Psoas muscle (tissue), 8 donors: ENCODE measurements at places on chromosomes 3 and 15. TPM values are rescaled to one million over a fixed set of nuclear protein-coding genes. Genes with fewer than 3 reads are reported as not detected.

- no peak for DNase-seq
These were observed 18.9 kb upstream of the TIGIT start for GRCh38 chr3:114274929-114275328.

- DNase-seq = no peak
These were observed 90.4 kb downstream of the BDH1 start for GRCh38 chr3:197465197-197465995.

Gene LRTM1
- not detected for total RNA-seq

DNA sequence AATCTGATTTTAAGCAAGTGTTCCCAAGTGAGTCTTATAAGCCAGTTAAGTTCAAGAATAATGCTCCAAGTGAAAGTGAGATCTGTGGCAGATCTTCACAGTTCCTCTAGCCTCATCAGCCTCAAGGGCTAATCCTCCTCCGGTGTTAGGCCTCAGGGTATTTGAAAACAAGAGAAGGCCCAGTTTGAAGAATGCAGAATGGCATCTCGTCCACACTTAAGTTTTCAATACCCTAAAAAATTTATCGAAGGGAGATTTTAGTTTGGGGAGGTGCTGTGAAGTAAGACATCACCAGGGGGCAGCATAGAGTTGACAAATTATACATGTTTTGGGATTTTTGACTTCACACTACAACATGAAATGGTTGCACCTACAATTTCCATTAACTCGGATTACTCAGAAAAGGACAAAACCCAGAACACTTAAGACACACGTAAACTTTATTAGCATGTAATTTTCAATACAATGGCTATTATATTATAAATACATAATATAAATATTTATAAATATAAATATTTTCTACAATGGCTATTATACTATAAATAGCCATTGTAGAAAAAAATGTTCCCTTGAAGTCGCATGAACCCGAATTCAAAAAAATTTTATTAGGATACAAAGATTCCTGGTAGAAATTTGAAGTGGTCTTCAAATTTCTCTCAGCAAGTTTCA is 2.3 kb upstream of the TMEM266 start:
- DNase-seq = no peak

DNA sequence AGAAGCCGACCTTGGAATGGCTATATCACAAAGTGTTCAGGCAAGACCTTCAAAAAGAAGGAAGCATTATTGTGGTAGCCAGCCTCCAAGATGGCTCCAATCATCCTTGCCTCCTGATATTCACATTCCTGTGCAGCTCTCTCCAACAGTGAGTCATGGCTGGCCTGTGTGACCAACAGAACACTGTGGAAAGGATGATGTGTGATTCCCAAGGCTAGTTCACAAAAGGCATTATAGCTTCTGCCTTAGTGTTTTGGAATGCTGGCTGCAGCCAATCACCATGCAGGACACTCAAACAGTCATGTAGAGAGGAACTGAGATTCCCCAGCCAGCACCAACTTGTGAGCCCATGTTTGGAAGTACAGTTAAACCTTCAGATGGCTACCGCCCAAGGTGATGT is 102.6 kb downstream of the EFL1 start:
- DNase-seq = peak; percentile 71

DNA sequence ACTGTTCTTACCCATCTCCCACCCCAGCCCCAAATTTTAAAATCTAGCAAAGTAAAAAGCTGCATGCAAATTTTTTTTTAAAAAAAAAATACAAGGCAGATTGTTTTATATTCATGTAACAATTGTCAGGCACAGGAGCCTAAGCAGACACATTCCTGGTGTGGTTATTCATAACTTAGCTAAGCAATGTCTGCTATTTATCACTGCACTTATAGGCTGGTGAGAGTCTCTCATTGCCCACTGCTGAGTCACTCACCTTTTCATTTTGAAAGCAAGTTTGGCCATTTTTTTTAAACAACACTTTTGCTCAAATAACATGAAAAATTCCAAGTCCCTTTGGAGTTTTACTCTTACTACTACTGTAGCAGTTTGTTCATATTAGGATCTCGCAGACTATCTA is 413.9 kb downstream of the RBMS3 start:
- no peak for DNase-seq

DNA sequence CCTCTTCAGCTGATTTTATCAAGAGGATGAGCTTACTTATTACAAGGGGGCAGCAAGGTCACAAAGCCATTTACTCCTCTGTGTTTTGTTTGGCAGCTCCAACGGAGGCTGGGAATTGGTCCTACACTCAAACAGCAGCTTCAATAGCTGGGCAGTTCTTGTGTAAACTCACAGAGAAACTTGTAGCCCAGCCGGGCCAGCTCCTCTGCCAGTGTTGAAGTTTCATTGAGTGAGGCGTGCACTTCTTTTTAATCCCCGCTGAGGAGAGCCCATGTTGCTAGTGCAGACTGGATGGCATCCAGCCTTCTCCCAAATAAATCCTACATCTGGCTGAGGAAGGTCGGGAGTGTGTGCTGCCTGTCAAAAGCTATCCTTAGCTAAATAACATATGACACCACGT is 59.5 kb downstream of the BFSP2 start:
- DNase-seq = peak; percentile 58

DNA sequence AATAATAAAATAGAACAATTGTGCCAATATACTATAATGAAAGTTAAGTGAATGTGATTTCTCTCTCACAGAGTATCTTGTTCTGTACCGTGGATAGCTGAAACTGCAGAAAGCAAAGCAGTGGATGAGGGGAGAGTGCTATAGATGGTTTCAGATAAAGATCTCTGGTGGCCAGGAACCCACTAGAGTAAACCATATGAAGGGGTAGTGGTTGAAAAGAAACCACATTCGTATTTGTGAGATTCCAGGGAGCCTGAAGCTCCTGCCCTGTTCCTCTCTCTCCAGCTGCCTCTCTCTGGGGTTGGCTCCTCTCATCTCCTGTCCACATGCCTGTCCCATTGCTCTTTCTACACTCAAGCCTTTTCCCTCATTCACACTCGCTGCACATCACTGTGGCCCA is 8.9 kb downstream of the ABHD17C start:
- no peak for DNase-seq

GRCh38 chr3:66200147-66200546 is 20.7 kb upstream of the SLC25A26 start:
- no peak for DNase-seq

DNA sequence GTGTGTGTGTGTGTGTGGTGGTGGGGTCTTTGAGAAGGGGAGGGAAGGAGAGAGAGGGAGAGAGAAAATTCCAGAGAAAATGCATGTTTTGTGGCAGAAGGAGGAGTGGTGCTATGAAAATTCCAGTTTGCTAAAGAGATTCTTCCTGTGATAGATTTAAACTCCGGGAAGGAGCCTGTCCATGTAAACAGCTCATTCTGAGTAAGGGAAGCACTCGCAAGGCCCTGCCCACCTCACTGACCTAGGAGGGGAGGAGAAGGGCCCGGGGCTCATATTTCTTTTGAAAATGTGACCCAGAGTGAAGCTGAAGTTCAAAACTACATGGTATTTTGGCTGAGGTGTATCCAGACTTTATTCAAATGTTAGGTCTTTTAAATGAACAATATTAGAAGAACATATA is 41.3 kb downstream of the ADAMTSL3 start:
- no peak for DNase-seq

DNA sequence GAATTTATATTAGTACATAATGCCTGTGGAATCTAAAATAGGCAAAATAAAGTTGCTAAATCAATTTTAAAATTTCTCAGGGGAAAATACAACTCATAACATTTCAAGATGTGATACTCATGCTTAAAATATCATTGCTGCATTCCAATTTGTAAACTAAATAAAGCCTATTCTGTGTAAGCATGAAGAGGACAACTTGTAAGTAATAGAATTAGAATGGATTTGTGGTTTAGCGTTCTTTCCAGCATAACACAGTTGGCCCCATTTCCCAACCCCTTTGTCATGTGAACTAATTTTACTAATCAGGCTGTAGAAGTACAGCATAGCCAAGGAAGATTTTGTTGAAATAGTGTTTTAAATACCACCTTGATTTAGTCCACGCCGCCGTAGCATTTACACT is 437.2 kb downstream of the SI start:
- DNase-seq = no peak

- DNase-seq = peak; percentile 63
These were observed 5.0 kb downstream of the FAM219B start for GRCh38 chr15:74901612-74902063.
